Common myeloid progenitor, CD34-positive (primary cell): ENCODE measurements at places on chromosomes 6 and 20.

- DNase-seq = no peak
Observed at GRCh38 chr6:41818271-41819054, 31.0 kb downstream of the TOMM6 start.

DNA sequence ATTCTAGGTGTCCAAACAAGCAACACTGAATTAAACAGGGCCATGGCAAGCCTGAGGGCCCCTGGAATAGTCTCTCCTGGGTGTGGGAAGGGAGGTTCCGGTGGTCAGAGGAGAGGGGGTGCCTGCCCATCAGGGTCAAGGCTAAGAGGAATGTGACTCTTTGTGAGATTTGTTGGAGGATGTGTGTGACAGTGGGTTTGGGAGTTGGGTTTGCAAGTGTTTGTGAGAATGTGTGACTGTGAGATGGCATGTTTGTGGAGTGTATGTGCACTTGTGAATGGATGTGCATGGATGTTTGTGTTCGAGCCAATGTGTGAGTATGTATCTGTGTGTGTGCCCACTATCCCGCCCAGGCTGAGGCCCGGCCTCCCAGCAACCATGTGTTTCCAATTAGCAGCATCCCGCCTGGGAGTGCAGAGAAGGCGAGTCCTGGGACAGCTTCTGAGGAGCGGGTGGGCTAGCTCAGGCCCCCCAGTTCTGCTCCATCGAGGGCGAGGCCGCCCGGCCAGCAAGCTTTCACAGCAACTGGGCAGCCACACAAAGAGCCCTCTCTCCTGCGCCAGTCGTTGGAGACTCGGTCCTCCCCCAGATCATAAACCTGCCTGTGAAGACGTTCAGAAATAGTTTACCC, 12.6 kb downstream of the FOXC1 start:
- no peak for DNase-seq

- peak; percentile 88 for DNase-seq
Observed at GRCh38 chr6:161922631-161923119, 648.8 kb upstream of the AGPAT4 start.

- DNase-seq = peak; percentile 58
Observed at GRCh38 chr6:28982476-28983266, 22.4 kb downstream of the ZNF311 start.

DNA sequence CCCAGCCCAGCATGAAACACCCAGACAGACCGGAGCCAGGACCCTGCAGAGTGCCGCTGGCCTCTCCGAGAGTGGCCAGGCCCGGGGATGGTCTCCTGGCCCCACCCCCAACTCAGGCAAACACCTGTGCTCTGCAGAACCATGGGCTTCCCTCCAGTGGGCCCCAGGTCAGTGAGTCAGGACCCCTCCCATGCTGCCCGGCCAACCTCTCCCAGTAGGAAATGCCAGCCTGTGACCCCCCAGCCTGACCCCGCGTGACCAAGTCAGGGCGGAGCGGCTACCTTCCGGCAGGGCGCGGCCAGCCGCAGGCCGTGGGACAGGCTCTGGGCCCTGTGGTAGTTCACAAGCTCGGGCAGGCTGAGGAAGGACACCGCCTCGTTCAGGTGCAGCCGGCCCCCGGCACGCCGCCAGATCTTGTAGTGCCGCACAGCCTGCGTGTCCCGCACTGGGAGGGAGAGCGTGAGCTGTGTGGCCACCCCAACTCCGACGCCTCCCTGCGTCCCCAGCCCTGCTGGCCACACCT, 3.2 kb downstream of the PTK6 start:
- no peak for DNase-seq

- no peak for DNase-seq
Observed at GRCh38 chr20:36888880-36889516, 13.1 kb downstream of the TLDC2 start.

DNA sequence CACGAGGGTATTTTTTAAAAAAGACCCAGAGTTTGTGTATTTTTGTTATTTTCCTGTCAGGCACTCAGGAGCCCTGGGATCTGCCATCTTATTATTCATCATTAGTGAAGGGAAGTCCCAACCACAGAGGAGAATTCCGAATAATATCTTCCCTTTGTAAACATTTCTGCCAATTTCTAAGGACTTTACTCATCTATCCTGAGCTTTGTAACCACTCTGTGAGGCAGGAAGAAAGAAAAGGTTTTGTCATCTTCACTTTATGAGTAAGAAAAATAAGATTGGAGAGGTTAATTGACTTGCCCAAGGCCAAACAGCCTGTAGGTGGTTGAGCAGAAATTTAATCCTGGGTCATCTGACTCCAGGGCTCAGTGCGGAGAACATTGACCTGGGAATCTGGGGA, 23.0 kb upstream of the IYD start:
- DNase-seq = no peak

DNA sequence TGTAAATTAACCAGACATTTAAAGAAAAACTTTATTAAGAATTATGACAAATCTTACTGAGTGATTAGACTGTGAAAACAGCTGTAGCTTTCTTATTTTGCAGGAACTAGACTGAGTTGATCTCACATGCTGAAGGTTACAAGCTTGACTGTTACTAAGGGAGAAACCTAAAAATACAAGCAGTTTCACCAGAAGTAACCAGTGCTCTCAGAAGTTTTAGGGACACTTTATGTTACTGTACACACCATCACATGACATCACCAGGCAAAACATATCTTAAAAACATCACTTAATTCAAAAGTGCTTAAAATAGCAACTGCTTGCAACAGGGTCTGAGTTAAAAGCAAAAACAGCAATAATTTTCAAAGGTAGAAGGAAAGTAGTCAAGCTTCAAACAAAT, 5.4 kb downstream of the FBXO30 start:
- peak; percentile 24 for DNase-seq

- no peak for DNase-seq
Observed at GRCh38 chr20:13382786-13383185, 161.7 kb downstream of the ISM1 start.

DNA sequence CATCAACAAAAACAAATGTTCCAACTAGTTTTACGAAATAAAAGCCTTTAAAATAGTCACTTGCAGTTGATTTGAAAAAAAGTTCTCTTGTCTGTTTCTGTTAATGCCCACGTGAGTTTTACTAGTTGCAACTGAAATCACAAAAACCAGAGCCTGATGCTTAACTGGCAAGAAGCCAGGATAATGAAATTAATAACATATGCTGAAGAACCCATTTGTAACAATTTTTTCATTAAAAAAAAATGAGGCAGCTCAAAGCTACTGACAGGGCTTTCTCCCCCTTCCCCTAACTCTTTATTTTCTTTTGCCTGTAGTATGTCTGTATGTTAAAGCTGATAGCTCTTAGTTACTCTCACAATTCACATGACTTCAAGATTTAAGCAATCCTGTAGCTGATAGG, 132.7 kb upstream of the EYA4 start:
- no peak for DNase-seq

DNA sequence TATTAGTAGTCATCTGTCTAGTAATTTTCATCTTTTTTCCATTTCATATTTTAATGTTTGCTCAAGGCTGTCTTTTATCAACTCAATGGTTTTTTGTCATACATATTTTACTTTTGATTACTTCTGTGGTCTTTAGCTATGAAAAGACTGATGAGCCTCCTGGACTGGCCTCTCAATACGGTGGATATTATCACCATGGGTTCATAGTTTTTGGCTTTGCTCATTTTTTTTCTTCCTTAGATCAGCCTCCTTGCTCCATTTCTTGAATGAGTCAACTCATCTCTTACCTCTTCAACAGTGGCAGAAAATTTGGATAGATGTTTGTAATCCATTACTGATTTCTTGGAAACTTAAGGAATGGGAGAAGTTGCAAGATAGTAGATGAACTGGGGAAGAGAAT, 80.1 kb upstream of the ELOVL5 start:
- DNase-seq = no peak

DNA sequence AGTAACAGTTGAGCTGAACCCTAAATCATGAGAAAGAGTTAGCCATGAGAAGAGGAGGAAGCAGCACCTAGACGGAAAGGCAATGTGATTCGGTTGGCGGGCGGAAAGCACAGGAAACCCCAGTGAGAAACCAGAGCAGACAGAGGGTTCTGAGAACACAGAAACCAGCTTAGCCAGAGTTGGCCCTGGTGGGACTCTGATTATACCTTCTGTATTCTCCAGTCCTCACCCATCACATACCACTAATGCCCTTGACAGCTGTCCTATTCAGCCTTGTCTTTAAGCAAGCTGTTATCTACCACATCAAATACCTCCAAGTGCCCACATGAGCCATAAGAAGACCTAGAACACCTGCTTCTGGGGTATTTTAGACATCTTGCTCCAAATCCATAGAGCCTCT, 58.9 kb upstream of the LRRC1 start:
- peak; percentile 58 for DNase-seq

DNA sequence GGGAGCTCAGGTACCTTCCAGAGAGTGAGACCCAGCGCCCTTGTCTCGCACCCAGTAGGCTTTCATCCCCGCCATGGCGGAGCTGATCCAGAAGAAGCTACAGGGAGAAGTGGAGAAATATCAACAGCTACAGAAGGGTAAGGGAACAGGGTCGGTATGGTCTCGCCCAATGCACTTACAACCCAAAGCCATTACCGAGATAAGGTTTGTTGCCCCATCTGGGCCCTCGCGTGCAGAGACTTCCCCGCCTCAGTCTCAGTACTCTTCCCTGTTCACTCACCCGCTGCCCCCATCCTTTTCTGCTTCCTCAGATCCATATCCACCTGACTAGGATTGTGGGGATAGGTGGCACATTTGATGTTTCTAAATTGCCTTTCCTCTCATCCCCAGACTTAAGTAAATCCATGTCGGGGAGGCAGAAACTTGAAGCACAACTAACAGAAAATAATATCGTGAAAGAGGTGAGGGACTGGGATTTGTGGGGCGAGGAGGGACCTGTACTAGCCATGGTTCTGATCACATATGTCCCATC, 449 bp downstream of the PFDN6 start:
- DNase-seq = peak; percentile 57

- peak; percentile 69 for DNase-seq
Observed at GRCh38 chr6:39037082-39037508, 11.5 kb upstream of the GLP1R start.

- no peak for DNase-seq
Observed at GRCh38 chr6:135955099-135955498, 103.6 kb downstream of the PDE7B start.

DNA sequence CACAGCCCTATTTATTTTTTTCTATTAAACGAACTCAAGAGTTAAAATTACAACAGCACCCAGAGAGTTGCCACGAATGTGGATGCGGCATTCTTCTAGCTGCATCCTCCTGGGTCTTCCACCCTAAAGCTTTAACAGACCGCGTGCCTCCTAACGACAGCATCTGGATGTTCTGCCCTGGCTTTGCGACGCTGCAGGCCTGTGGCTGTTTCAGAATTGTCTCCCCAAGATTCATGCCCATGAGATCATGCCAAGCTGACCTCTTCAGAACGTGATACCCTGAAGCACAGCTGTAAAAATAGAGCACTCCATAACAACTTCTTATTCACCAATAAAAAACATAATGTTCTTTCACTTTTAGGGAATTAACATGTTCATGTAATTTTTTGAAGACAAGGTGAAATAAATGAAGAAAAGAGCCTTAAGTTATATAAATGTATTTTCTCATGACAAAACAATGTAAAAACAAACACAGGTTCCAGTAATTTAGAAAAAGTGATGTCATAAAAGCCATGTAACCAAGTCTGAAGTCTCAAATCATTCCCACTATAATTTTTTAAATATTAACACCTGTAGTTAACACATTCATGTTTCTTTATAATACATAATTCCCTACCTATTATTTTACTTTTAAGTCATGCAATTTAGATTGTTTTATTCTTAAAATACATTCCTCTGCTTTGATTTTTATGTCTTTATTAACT, 26.5 kb downstream of the HIVEP2 start:
- no peak for DNase-seq

GRCh38 chr6:89597372-89597771, 41.2 kb downstream of the LYRM2 start:
- DNase-seq = no peak

DNA sequence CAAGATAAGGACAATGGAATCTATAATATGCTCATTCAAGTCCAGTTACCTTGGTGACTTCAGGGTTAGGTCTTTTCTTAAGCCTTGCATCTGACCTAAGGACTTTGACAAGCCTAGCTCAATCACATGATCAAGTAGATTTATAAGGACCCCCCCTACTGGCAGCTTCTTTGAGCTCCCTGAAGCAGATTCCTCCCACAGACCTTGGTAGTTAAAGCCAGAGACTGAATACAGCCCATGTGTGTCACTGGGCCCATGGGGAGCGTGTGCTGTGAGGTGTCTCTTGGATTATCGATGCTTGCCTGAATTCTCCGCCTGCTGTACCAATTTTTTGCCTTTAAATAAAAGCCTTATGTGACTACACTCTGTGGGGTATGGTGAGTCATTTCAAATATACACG, 372.7 kb upstream of the RGS17 start:
- no peak for DNase-seq

- DNase-seq = no peak
Observed at GRCh38 chr20:32527052-32527446, 58.1 kb downstream of the NOL4L start.

DNA sequence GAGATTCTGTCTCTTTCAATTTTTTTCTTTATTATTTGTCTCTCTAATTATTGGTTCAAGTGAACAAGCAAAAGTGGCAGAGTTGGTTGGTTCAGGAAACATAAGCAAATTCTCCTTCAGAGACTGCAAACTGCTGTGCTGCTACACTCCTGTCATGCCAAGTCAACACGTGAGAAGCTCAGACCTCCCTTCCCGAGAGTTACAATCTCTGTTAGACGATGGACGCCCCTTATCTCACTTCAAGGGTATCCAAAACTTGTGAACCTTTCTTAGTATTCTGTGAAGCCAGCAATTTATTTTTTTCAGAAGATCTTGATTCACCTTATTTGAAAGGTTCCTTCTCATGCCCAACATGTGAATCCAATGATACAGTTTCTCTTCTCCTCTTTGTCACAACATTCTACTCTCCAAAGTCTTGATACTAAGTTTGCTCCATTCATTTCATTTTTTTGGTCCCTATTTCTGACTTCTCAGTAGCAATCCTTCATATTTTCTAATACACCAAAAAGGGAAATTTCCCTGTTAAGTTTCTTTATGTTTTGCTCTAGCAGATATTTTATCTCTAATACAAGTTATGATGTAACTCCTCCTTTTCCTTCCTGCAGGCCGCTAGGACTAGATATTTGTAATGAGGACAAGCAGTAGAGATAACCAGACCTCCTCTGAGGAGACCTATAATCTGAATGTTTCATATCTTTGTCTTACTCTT, 448.8 kb upstream of the CITED2 start:
- DNase-seq = peak; percentile 49

DNA sequence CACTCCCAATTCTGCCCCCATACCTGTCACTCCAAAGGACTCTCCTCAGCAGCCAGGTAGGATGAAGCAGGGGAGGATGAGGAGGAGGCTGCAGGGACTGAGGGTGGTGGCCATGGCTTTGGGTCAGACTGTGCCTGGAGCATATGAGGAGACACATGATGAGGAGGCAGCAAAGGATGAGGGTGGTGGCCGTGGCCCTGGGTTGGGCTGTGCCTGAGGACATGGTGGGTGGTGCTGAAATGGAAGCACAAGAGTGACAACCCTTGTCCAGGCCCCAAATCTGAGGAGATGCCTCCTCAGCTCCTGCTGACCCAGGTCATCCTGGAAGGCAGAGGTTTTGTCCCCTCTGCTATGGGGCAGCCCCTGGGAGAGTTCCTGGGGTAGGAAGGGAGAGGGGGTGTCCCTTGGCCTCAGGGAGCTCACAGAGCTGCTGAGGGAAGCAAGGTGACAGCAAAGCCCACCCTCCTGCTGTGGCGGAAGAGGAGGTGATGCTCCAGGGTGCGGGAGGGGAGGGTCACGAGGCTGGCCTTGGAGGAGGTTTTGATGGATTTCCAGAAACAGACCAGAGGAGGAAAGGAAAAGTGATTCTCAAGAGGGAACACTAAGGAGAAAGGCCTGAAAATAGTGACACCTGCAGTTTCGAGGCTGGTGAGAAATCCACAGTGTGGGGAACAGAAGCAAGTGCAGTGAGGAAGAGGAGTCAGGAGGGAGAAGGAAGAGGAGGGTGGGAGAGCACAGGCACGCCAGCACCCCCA, 4.6 kb downstream of the RAET1G start:
- DNase-seq = no peak
